ENCODE measurements at places on chromosomes 3 and 15.

DNA sequence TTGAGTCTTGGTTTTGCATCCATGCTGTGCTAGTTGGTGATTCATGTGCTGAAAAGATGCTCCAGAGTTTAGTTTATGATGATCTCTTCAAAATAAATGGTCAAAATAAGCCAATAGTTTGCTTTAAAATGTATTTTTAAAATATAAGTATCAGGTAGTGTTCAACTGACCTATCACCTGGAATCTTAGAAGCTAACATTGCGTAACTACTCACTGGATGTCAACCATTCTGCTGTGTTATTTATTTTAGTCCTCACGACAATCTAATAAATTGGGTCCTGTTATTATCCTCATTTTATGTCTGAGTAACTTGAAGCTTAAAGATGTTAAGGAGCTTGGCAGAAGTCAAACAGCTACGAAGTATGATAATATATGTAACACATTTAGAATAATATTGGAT lies 563.7 kb upstream of the MDFIC2 start:
- DNase-seq = no peak

GRCh38 chr3:135801018-135801417 lies 164.5 kb upstream of the PPP2R3A start:
- no peak for DNase-seq

GRCh38 chr3:19891740-19892139 lies 42.3 kb downstream of the EFHB start:
- DNase-seq = no peak

GRCh38 chr15:88684345-88684744 lies 45.5 kb downstream of the ISG20 start:
- no peak for DNase-seq

DNA sequence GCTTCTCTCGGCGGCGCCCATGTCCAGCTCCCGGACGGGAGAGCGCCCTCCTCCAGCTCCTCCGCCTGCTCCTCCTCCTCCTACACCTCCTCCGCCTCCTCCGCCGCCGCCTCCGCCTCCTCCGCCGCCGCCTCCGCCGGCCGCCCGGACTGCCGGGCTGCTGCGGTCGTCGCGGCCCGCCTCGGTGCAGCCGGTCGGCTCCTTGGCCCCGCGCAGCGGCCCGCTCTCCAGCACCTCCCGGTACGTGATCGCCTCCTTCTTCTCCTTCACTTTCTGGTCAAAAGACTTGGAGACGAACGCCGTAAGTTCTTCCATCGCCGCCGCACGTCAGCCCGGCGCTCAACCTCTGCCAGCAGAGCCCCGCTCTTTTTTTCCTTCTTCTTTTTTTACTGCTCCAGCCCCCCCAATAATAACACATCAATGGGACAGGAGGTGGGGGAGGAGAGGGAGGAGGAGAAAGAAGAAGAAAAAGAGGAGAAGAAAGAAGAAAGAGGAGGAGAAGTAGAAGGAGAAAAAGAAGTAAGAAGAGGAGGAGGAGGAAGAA lies 438 bp downstream of the SHOX2 start:
- no peak for DNase-seq

DNA sequence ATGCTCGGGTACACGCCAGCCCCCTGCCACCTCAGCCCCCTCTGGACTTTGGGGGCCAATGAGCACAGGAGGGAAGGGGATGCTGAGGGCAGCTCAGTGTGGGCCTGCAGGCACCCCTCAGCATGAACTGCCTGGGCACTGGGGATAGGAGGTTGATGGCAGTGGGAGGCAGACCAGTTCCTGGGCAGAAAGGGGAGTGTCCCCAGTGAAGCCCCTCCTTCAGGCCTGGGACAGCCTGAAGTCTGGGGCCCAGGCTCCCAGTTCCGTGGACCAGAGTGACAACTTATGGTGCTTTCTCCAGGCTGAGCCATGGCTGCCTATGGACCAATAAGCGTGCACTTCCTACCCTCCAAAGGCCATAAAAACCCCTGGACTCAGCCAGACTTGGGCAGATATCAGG lies 63.3 kb upstream of the IMPG2 start:
- no peak for DNase-seq

- no peak for DNase-seq
These were observed 6.8 kb downstream of the LTK start for GRCh38 chr15:41506796-41507341.

GRCh38 chr15:24394303-24394702 lies 281.3 kb upstream of the NPAP1 start:
- DNase-seq = no peak

DNA sequence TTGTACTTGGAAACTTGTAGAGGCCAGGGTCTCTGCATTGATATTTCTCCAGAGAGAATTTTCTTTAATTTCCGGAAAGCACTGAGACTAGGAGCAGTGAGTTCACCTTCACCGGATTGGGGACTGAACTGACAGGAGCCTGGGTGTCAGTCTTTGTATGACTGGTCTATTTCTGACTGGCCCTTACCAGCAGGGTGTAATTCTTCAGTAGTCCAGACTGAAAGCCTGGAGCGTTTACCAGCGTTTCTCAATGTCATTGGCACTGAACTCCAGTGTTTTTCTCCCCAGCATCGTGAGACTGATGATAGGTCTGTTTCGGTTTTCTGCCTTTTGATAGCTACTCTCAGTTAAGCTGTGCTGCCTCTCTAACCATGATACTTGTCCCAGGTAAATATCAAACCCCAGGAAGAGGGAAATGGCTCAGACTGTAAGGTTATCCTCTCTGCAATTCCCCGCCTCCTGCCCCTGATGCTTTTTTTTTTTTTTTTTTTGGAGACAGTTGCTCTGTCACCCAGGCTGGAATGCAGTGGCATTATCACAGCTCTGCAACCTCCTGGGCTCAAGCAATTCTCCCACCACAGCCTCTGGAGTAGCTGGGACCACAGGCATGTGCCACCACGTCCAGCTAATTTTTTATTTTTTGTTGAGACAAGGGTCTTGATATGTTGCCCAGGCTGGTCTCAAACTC lies 103.6 kb downstream of the CACNA2D3 start:
- no peak for DNase-seq

DNA sequence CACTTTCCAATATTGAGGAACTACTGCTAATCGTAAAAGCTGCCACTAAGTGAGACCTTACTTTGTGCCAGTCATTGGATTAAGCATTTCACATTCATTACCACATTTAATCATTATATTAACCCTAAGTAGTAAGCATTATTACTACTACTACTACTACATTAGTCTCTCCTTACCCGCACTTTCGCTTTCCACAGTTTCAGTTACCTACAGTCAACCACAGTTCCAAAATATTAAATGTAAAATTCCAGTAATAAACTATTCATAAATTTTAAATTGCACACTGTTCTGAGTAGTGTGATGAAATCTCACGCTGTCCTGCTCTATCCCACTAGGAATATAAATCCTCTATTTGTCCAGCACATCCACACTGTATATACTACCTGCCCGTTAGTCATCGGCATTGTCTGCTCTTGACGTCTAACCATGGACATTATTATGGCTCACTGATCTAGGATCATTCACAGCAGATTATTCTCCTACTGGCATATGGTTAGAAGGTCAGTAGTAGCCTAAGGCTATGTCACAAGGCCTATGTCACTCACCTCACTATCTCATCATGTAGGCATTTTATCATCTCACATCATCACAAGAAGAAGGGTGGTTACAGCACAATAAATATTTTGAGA lies 121.1 kb downstream of the GSK3B start:
- no peak for DNase-seq

DNA sequence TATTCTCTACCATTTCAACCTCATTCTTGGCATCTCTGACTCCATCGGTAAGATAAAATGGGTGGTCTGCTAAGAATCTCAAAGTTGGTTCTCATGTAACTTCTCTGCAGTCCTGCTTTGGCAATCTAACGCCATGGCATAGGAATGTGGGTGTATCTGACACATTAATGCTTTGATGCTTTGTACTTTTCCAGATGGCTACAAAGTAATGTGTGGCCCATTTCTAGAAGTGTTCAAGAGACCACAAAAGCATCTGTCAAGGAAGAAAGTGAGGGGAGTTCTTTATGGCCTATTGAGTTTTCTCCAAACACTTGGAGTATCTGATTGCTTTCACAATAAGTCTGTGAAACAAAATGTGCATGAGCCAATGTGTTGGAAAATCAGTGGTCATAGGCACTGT lies 339.9 kb upstream of the TGFBR2 start:
- DNase-seq = no peak

GRCh38 chr3:49199900-49200281 lies 28.5 kb downstream of the KLHDC8B start:
- no peak for DNase-seq

DNA sequence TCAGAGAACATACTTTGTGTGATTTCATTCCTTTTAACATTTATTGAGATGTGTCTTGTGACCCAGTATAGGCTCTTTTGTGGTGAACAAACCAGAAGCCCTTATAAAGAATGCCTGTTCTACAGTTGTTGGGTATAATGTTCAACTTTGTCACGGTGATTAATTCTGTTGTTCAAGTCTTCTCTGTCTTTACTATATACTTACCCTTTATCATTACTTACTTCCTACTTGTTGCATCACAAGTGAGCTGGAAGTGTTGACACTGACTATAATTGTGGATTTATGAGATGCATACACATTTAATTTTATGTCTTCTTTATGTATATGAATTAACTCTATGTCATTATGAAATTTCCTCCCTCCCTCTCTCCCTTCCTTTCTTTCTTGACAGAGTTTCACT lies 59.7 kb upstream of the TBL1XR1 start:
- no peak for DNase-seq

DNA sequence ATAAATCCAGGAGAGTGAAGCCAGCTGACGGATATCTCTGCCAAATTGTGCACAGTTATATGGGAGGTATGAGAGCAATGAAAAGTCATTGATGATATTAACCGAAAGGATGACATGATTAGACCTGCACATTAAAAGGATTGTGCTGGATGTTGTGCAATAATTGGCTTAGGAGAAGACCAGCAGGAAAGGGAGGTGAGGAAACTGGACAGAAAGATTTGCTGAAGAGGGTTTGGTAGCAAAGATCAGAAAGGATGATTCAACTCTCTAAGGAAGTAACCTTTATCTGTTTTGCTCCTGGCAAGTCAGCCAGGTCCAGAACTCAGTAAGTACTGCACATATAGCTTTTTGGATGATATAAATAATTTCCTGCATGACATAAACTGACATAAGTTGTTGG lies 704.7 kb downstream of the GRM7 start:
- DNase-seq = no peak

DNA sequence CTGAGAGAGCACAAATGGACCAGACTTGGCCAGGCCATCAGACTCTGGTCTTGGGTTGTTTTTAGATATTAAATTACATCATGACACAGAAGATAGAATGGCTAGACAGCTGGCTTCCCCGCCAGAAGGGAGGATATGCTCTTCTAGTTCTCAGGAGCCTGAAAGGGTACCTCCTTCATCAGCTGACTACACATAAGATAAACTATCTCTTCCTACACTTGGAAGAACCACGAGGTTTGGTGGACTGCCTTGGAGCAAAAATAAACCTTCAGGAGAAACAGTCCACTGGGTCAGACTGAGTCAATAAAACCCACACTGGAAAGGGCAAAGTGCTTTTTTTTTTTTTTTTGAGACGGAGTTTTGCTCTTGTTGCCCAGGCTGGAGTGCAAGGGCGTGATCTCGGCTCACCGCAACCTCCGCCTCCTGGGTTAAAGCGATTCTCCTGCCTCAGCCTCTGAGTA lies 26.3 kb upstream of the DYNC1LI1 start:
- DNase-seq = no peak

- DNase-seq = no peak
These were observed 26.9 kb upstream of the LINGO1 start for GRCh38 chr15:77659350-77660321.

Data from T follicular helper cell (primary cell).